ENCODE measurements at places on chromosomes 13 and 19.

- H3K27me3 ChIP-seq: peaks cover 13% of the 10 kb centered on the region
- peaks cover 2% of the 10 kb centered on the region for H3K4me1 ChIP-seq
- H3K27ac ChIP-seq: no peak overlapping the region
- no peak for DNase-seq
- peaks cover 4% of the 10 kb centered on the region for H3K36me3 ChIP-seq
Measured at GRCh38 chr13:20114066-20114610, 46.7 kb downstream of the GJA3 start.

- no peak overlapping the region for H3K4me3 ChIP-seq
- DNase-seq: no peak
- peaks cover 20% of the 10 kb centered on the region for H3K36me3 ChIP-seq
- H3K4me1 ChIP-seq: peaks cover 25% of the 10 kb centered on the region
- no peak overlapping the region for H3K27ac ChIP-seq
Measured at GRCh38 chr19:39307046-39307821, 11.0 kb downstream of the IFNL1 start.

DNA sequence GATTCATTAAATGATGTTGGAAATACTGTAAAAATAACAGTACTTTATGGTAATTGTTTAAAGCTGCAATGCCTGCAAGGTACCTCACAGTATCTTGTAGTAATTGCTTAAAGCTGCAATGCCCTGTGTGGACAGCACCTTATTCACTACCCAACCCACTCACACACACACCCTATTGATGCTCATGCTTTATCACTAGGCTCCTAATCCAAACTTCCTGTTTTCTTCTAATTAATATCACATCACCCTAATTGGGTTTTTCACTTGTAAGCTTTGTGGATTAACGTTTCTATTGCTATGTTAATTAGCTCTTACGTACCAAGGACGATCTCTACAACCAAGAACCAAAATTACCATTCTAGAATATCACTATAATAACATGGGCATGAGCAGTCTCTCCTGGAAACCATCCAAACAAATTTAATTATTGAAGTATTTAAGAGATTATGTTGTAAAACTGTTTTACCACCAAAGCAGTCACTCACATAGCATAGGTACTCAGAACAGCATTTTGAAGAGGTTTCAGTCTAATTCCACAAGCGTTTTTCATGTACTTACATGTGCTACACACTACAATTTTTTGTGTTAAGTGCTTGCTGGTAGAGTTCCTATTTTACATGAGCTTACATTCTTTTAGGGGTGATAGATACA lies 303.8 kb downstream of the PCDH9 start:
- H3K27me3 ChIP-seq: no peaks in the 10 kb centered on the region
- no peaks in the 10 kb centered on the region for H3K4me1 ChIP-seq
- no peaks in the 10 kb centered on the region for H3K36me3 ChIP-seq
- H3K27ac ChIP-seq: no peak overlapping the region
- no peak overlapping the region for H3K4me3 ChIP-seq

- no peak for DNase-seq
- H3K36me3 ChIP-seq: peaks cover 80% of the 10 kb centered on the region
- no peak overlapping the region for H3K27ac ChIP-seq
- H3K4me3 ChIP-seq: no peak overlapping the region
Measured at GRCh38 chr19:15374796-15375440, 4.7 kb downstream of the AKAP8 start.

DNA sequence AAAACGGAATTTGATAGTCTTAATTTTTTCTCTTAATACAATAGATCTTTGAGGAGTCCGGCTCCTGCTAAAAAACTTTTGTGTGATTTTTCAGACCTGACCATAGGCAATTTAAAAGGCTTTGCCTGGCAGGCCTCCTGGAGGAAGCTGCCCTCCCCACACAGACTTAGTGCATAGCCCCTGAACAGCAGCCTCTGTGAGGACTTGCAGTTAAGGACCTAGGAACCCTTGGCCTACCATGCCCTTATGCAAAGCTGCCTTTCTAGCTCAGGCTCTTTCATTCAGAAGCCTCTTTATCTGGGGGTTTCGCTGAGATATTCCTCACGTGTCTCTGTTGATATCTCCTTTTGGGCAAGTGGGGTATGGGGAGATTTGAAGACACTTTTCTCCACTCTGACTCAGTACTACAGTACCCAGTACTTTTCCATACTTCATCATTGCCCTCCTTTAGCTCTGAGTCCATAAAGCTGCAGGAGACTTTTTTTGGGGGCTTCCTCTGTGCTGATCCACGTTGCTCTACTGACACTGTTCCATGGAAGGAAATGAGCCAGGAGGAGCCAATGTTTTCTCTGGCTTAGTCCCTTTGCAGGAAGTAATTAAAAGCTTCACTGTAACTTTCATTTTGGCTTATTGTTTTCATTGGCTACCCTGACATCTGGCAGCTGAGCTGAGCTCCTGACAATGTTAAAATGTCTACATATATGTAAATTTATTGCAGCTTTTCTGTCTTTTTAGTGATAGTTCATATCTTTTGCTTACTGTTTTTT lies 283.1 kb downstream of the TDRD3 start:
- no peak overlapping the region for H3K27ac ChIP-seq
- no peaks in the 10 kb centered on the region for H3K27me3 ChIP-seq
- H3K4me3 ChIP-seq: no peak overlapping the region
- no peak for DNase-seq
- H3K36me3 ChIP-seq: no peaks in the 10 kb centered on the region

DNA sequence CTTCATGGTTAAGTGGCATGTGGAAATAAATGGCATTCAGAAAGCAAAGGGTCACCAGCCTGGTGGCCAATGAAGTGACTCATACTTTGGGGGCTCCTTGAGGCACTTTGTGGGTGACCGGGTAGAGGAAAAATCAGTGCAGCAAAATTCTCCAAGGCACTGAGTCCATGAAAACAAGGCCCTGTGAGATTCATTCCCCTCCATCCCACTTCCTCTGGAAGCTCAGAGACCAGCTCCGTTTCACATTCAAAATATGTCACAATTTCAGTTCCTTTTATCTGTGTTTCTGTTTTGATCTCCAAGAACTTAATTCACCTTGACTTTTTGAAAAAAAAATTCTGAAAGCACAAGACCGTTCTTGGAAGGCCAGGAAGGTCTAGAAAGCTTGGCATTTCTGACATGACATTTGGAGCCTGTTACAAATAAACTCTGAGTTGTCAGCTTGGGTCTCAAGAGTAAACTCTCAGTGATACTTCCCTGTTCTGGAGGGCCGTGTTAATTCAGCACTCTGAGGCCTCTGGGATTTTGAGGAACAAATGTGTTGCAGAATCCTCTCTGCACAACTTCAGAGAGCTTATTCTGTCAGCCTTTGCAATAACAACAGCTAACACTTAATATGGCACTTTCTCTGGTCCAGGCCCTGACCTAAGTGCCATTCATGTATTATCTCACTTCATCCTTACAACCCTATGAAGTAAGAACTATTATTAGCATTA lies 6.8 kb downstream of the CYSLTR2 start:
- DNase-seq: no peak
- peak overlapping the region; percentile 48 for H3K27ac ChIP-seq
- no peaks in the 10 kb centered on the region for H3K36me3 ChIP-seq
- H3K27me3 ChIP-seq: no peaks in the 10 kb centered on the region

Data from effector memory CD8-positive, alpha-beta T cell (primary cell).